ENCODE measurements at places on chromosomes 1 and 21.

DNA sequence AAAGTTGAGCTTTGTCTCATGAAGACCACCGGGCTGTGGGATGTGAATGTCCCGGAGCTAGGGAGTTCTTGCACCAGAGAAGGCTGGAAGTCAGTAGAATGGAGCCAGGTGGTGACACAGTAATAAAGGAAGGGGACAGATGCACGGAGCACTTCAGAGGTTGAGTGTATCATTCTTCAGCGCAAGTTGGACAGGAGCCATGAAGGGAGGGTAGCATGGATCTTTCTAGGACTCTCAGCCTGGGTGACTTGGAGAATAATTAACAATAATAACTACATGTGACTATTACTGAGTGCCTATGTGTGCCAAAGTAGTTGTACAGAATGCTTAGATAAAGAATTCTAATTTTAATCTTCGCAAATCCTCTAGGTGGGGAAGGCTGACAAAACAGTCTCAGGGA lies 258.7 kb upstream of the AJAP1 start:
- DNase-seq, result no peak

- DNase-seq, result no peak
Measured at GRCh38 chr21:39651206-39651605, 38.5 kb downstream of the B3GALT5 start.

GRCh38 chr1:30452925-30453324 lies 270.5 kb downstream of the MATN1 start:
- no peak for DNase-seq

GRCh38 chr1:180042988-180043622 lies 88.5 kb downstream of the CEP350 start:
- DNase-seq, result no peak

- peak; percentile 15 for DNase-seq
Measured at GRCh38 chr1:31701091-31701736, 2.6 kb downstream of the COL16A1 start.

DNA sequence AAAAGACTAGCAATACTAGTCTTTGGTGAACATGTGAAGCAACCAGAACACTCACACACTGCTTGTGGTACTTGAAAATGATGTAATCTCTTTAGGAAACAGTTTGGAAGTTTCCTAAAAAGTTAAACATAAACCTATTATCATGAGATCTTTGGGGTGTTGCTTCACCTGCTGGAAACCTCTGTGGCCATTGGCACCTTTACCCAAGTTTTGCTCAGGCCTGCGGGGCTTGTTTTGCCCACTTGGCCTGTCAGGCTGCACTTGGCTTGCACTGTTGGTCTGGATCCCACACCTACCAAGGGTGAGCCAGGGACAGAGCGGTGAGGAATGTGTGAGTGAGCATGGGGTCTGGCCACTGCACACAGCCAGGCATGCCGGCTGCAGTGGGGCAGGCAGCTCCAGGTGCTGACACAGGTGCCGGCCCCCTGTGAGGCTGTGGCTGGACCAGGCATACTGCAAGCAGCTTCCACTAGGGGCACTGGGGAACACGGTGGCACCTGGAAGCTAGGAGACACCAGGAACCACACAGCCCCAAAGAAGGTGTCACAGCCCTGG lies 14.4 kb upstream of the FNBP1L start:
- DNase-seq, result no peak

- no peak for DNase-seq
Measured at GRCh38 chr1:184684285-184685074, 70.2 kb downstream of the EDEM3 start.

GRCh38 chr1:205162301-205162700 lies 40.5 kb upstream of the RBBP5 start:
- no peak for DNase-seq

GRCh38 chr1:14363707-14364413 lies 234.6 kb upstream of the KAZN start:
- DNase-seq, result no peak

DNA sequence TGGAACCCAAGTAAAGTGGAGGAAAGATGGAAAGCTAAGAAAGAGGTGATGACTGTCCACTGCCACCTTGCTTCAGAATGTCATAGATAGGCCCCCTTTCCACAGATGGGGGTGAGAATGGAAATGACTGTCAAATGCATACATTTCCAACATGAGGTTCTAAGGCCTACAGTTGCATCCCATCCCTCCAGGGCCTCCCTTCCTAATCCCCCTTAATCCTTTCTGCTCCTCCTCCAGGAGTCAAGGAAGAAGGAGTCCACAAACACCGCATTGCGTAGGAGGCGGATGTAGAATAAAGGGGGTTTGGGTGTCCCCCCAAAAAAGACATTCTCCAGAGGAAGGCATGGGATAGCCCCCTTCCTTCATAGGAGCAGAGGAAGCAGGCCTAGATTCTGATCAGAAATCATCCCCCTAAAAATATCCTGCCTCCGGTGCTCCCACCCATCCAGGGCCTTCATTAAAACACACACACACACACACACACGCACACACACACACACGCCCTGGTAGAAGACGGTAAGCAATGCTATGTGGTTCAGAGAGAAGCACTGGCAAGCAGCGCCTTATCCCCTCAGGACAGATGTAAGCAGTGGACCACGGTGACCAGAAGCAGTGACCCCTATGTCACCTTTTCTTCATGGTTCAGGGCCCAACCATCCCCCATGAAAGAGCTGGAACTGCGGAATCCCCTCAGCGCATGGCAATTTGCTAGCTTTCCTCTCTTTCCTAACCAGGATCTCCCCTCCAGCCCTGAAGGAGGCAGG lies 2.0 kb downstream of the SV2A start:
- no peak for DNase-seq

- DNase-seq, result no peak
Measured at GRCh38 chr1:54678776-54679643, 36.7 kb upstream of the TTC4 start.

- no peak for DNase-seq
Measured at GRCh38 chr1:223682502-223682901, 17.0 kb upstream of the CAPN8 start.

DNA sequence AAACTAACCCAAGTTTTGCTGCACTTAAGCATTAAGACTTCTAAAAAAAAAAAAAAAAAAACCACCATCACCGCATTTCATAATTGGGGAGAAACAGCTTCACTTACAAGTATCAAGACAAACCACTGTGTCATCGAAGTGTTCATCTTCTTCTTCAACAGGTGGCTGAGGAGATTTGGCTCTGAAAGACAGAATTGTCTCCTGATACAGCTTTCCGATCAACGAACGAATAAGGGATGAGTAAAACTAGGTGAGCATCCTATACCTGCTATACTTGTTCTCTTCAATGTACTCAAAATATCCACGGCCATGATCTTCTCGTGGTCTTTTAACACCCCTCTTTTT lies 2.0 kb downstream of the HNRNPU start:
- peak; percentile 55 for DNase-seq

DNA sequence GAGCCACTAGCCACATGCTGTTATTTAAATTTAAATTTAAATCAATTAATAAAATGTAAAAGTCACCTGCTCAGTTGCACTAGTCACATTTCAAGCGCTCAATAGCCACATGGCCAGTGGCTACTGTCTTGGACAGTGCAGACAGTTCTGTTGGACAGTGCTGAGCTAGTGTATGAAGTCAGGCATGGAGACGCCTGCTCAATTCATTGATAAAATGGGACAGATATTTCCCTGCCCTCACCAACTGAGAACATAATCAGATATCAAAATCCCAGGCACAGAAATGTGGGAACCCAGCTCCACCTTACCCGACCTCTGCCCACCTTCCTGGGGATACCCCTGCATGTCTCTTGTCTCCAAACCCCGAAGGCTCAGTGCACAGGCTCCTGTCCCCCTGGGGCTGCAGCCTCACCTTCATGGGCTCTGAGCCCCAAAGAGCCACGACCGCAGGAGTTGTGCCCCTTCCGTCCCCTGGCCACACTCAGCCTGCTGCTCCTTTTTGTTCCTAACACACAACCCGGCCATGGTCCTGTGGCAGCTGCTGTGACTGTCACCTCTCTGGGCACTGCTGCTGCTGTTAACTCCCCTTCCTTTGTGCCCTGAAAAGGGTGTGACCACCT lies 63.5 kb downstream of the TCP10L start:
- no peak for DNase-seq

- DNase-seq, result no peak
Measured at GRCh38 chr1:203450479-203451149, 25.0 kb upstream of the PRELP start.

DNA sequence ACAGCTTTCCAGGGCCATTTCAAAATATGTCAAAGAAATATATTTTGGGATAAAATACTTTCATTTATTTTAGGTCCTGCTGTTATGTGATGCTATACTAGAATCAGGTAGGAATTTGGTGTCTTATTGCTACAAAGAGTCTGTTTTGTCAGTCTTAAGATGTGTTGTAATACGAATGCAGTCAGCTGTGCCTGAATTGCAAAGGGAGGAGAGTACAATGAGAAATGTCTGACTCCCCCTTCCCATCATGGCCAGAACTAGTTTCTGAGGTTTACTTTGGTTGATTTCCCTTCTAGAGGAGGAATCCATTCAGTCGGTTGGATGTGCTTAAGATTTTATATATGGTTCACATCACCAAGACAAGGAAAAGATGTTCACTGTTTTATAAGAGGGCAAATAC lies 75.7 kb upstream of the TNFSF18 start:
- DNase-seq, result no peak

GRCh38 chr1:214305164-214305751 lies 24.3 kb downstream of the SMYD2 start:
- DNase-seq, result no peak

DNA sequence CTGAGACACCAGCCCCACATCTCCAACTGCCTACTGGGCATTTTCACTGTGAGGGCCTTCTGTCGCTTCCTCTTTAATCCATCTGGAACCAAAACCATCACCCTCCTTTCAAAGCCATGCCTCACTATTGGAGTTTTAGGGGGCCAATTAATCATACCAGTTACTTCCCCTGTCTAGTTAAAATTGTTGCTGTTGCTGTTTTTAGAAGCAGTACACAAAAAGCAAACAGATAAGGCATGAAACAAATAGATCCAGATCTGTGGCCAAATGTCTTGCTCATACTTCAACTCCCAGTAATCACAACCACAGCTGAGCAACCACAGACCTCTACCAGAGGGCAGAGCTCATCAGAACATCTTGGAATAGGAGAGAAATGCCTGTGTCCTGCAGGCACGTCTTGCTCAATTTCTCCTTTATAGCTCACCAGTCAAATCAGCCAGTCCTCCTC lies 133.8 kb upstream of the C1orf105 start:
- DNase-seq, result no peak
